ENCODE measurements at places on chromosomes 7 and 10. TPM values are rescaled to one million over a fixed set of nuclear protein-coding genes. Genes with fewer than 3 reads are reported as not detected.

DNA sequence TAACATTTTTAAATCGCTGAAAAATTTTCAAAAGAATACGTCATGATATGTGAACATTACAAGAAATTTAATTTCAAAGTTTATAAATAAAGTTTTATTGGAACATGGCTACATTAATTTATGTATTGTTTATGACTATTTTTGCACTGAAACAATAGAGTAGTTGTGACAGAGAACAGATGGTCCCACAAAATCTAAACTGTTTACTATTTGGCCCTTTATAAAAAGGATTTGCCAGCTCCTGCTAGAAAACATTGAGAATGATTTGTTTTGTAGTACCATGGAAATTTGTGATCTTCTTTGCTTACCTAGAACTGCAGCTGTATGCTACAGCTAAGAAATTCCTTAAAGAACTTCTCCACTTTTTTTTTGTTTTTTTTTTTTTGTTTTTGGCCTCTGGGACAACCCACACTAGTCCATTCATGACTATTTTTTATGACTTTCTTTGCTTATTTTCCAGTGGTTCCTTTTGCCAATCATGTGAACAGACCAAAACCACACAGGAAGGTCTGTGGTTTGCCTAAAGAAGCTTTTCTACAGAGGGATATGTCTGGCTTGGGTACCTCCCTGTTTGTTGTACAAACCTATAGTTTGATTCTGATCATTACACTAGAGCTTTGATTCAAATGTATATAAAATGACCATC is 55.7 kb downstream of the ST7 start:
- no peak for DNase-seq

GRCh38 chr10:7121154-7121797 is 289.6 kb downstream of the SFMBT2 start:
- peak; percentile 14 for DNase-seq

DNA sequence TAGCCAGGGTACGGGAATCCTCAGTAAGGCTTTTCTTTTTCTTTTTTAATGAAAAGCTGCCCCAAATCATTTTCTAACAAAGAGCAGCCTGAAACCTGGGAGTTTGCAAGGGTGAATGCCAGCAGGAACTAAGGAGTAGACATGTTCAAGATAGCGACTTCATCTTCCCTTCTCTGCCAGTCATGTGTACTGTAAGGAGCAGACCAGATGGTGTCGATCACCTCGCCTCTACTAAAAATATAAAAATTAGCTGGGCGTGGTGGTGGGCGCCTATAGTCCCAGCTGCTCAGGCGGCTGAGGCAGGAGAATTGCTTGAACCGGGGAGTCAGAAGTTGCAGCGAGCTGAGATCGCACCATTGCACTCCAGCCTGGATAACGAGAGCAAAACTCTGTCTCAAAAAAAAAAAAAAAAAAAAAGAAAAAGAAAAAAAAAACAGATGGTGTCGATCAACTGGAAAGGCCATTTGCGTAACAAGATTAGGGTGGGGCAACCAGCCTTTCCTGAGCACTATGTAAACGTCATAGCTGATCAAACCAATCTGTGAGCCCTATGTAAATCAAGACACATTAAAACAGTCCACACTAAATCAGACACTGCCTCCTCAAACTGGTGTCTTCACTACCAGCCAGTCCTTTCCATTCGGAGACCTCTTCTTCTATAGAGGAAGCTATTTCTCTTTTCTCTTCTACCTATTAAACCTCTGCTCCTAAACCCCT is 33.8 kb downstream of the NOLC1 start:
- no peak for DNase-seq

- no peak for DNase-seq
Observed at GRCh38 chr7:36346260-36346831, 43.3 kb upstream of the ANLN start.

GRCh38 chr7:86947929-86948328 is 111.5 kb downstream of the ELAPOR2 start:
- DNase-seq = no peak

DNA sequence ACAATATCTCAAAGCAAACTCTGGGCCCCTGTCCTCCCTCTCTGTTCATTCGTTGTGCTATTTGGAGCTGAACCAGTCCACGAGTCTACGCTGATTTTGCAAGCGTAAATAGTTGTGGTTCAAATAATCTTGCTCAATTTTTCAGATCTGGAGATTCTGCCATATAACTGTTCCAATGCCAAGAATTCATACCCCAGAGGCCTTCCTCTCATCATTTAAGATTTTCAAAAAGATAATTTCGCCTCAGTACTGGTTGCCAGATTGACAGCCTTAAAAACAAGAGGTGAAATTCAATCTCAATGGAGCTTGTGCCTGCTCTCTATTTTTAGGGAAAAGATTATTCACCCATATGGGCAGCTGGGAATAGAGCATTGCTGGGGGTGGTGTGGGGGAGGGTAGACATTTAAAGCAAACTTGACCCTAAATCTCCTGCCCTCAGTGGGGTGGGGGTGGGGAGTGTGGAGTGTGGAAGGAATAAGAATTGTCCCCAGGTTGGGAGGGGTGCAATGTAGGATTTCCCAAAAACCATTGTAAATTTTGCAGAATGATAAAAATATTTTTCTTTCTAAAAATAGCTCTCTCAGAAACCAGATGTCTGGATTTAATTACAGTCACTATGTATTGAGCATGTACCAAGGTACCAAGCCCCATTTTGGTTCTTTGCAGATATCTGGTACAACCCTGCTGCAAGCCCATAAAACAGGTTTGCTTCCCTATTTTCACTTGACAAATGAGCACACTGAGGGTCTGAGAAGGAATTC is 104.7 kb upstream of the EEPD1 start:
- peak; percentile 55 for DNase-seq

GRCh38 chr7:156152390-156152789 is 340.1 kb upstream of the SHH start:
- no peak for DNase-seq

GRCh38 chr7:83936056-83936708 is 258.4 kb downstream of the SEMA3A start:
- peak; percentile 72 for DNase-seq

The ZEB1 gene
- 1.4 TPM for total RNA-seq

The LOXL4 gene
- 2.5 TPM for total RNA-seq

The TUBAL3 gene
- total RNA-seq = 0.52 TPM
